Natural killer cell treated with Interleukin-12 subunit alpha and Interleukin-12 subunit beta and Interleukin-15 and Interleukin-18, amount 100 ng/mL, for 72 hours (primary cell): ENCODE measurements at places on chromosomes 16 and 17. TPM values are rescaled to one million over a fixed set of nuclear protein-coding genes. Genes with fewer than 3 reads are reported as not detected.

DNA sequence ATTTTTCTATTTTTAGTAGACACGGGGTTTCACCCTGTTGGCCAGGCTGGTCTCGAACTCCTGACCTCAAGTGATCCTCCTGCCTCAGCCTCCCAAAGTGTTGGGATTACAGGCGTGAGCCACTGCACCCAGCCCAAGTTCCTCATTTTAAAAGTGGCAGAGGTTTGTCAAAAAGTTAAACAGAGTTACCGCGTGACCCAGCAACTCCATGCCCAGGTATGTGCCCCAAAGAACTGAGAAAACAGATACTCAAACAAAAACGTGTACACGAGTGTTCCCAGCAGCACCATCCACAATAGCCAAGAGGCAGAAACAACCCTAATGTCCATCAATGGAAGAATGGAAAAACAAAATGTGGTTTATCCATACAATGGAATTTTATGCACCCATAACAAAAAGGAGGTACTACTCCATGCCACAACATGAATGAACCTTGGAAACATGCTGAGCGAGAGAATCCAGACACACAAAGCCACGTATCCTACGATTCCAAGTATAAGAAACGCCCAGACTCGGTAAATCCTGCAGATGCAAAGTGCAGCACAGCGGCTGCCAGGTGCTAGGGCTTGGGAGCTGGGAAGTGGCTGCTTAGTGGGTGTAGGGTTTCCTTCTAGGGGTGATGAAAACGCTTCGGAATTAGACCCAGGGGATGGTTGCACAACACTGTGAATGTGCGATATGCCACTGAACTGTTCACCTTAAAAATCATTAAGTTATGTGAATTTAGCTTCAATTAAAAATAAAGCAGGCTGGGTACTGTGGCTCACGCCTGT is 24.8 kb downstream of the ADCY9 start:
- no peaks in the 10 kb centered on the region for H3K27me3 ChIP-seq
- no peak for DNase-seq
- H3K4me1 ChIP-seq: peaks cover 9% of the 10 kb centered on the region
- H3K27ac ChIP-seq: no peak overlapping the region
- H3K4me3 ChIP-seq: no peak overlapping the region

- peak overlapping the region; percentile 96 for H3K27ac ChIP-seq
- H3K27me3 ChIP-seq: no peaks in the 10 kb centered on the region
- H3K36me3 ChIP-seq: peaks cover 20% of the 10 kb centered on the region
- peak overlapping the region; percentile 99 for H3K4me3 ChIP-seq
- DNase-seq: peak; percentile 75
Measured at GRCh38 chr17:46192439-46193150, 634 bp downstream of the KANSL1 start.

GRCh38 chr17:60168654-60169053 is 18.9 kb downstream of the CA4 start:
- peaks cover 4% of the 10 kb centered on the region for H3K27me3 ChIP-seq
- DNase-seq: no peak
- H3K4me3 ChIP-seq: no peak overlapping the region
- H3K4me1 ChIP-seq: peaks cover 24% of the 10 kb centered on the region
- no peak overlapping the region for H3K27ac ChIP-seq
- no peaks in the 10 kb centered on the region for H3K36me3 ChIP-seq

KRTAP4-5 gene
- not detected for total RNA-seq

KRTAP4-4 gene
- total RNA-seq: not detected

DNA sequence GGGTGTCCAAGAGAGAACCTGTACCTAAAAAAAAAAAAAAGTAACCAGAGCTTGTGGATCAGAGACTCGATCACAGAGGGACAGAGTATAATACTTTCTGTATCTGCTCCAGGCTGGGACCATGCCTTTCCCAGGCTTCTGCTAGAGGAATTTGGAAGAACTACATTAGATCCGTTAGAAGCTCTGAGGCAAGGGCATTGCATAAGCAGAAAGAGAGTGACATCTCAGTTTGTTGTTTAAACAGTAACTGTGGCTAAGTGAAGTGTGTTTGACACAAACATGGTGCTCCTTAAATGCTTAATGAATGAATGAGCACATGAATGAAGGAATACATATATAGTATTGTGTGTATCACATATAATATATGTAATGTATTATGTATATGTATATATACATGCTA is 131.2 kb downstream of the HS3ST3B1 start:
- H3K4me1 ChIP-seq: peaks cover 43% of the 10 kb centered on the region
- DNase-seq: no peak
- H3K27me3 ChIP-seq: no peaks in the 10 kb centered on the region
- no peaks in the 10 kb centered on the region for H3K36me3 ChIP-seq

- H3K4me3 ChIP-seq: no peak overlapping the region
- peaks cover 14% of the 10 kb centered on the region for H3K4me1 ChIP-seq
- H3K36me3 ChIP-seq: peaks cover 10% of the 10 kb centered on the region
- H3K27ac ChIP-seq: no peak overlapping the region
Measured at GRCh38 chr17:48539177-48539576, 5.7 kb downstream of the HOXB2 start.

STX1B gene
- 0.05 TPM for total RNA-seq

DNA sequence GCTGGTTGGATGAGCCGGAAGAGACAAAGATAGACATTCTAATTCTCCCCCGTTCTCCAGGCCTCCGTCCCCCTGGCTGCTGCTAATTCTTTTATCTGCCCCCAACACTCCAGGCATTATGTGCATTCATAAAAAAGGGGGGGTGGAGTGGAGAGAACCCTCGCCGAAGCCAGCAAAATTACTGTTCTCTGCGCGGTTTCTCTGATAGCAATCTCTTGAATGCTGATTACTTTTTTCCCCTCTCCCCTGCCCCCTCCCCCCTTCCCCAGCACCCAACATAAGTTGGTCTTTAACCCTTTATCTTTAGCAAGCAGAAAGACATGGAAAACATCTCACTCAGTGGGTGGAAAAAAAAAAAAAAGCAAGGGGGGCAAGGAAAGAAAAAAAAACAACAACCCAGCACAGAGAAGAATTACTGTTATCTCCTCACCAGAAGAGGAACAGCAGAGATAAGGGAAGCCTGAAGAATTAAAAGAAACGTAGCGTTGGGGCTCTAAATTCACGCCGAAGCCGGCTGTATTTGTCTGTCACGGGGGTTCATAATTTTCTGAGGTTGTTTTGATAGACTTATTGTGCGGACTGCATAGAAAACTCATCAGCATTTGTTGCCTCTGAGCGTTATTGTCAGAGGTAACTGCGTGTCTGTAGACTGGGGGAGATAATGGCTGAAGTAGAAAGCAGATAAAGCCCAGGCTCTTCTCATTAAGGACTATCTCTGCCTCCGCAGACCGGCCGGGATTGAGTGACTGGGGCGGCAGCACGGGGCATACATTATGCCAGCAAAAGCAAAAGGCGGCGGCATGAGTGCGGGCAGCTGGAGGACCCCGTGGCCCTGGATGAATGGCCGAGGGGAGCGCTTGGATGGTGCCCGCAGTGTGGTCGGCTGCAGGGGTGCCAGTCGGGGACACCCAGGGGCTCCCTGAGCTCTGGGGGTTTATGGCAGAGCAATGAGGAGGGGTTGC is 126.9 kb downstream of the MRM1 start:
- DNase-seq: no peak
- no peak overlapping the region for H3K4me3 ChIP-seq
- no peaks in the 10 kb centered on the region for H3K27me3 ChIP-seq
- H3K4me1 ChIP-seq: peaks cover 39% of the 10 kb centered on the region
- no peaks in the 10 kb centered on the region for H3K36me3 ChIP-seq

DNA sequence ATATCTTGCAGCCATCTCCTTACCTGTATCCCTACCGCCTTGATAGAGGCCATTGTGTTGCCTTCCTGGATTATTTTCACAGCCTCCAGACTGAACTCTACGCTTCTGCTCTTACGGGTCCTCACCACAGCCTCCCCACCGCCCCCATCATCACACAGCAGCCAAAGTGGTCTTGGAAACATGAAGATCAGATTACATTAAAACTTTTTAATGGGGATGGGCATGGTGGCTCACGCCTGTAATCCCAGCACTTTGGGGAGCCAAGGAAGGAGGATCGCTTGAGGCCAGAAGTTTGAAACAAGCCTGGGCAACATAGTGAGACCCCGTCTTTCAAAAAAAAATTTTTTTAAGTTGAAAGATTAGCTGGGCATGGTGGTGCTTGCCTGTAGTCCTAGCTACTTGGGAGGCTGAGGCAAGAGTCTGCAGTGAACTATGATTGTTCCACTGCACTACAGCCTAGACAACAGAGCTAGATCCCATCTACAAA is 150.5 kb downstream of the NPIPB5 start:
- H3K4me1 ChIP-seq: no peaks in the 10 kb centered on the region
- no peaks in the 10 kb centered on the region for H3K27me3 ChIP-seq
- no peaks in the 10 kb centered on the region for H3K36me3 ChIP-seq
- peak; percentile 34 for DNase-seq
- no peak overlapping the region for H3K4me3 ChIP-seq

FOXJ1 gene
- 0.95 TPM for total RNA-seq

DNA sequence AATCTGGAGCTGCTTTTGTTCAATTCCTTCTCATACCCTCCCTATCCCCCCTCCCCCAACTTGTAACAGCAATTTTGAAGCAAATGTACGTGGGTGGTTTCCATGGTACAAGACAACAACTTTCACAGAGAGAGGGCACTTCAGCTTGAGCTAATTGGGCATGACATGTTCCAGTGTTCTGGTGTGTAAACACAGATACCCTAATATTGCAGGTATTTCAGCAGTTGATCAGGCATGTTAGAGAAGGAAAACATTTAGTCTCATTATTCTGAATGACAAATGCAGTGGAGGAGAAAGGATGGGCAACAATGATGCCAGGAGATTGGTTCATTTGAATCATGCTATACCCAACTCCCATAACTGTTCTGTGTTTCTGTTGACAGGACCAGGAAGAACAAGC is 137.5 kb downstream of the TRIM37 start:
- H3K27ac ChIP-seq: no peak overlapping the region
- H3K36me3 ChIP-seq: no peaks in the 10 kb centered on the region
- H3K27me3 ChIP-seq: peaks cover 16% of the 10 kb centered on the region
- DNase-seq: no peak

- H3K4me1 ChIP-seq: peaks cover 11% of the 10 kb centered on the region
- H3K36me3 ChIP-seq: no peaks in the 10 kb centered on the region
- H3K27ac ChIP-seq: no peak overlapping the region
- H3K27me3 ChIP-seq: peaks cover 4% of the 10 kb centered on the region
Measured at GRCh38 chr16:386641-387156, 4.9 kb upstream of the PGAP6 start.

DNA sequence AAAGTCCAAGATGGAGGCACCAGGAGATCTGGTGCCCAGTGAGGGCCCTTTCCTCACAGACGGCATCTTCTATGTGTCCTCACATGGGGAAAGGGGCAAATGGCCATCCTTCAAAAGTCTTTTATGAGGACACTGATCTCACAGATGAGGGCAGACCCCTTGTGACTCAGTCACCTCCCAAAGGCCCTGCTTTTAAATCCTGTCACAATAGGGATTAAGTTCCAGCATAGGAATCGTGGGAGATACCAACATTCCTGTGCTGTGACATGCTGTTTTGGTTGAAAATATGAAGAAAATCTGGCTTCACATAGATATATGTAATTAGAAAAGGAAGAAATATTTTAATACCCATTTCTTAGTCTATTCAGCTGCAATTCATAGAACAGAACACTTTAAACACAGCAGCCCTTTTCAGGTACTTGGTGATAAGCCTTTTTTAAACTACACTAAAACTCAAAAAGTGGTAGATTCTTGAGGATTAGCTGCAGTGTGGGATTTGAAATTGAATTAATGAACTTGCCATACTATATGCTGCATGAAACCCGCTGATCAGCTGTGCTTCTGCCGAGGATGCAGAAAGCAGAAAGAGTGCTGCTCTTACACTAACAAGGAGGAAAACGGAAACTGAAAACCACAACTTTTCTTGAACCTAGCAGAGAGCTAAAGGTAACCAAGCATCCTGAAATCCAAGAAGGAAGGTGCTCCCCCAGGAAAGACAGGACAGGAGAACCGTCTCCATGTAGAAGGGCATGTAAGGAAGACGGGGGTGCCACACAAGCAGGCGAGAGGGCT is 32.7 kb downstream of the VPS53 start:
- H3K4me3 ChIP-seq: no peak overlapping the region
- no peak for DNase-seq
- H3K4me1 ChIP-seq: peaks cover 21% of the 10 kb centered on the region
- H3K36me3 ChIP-seq: peaks cover 17% of the 10 kb centered on the region
- H3K27me3 ChIP-seq: no peaks in the 10 kb centered on the region

DNA sequence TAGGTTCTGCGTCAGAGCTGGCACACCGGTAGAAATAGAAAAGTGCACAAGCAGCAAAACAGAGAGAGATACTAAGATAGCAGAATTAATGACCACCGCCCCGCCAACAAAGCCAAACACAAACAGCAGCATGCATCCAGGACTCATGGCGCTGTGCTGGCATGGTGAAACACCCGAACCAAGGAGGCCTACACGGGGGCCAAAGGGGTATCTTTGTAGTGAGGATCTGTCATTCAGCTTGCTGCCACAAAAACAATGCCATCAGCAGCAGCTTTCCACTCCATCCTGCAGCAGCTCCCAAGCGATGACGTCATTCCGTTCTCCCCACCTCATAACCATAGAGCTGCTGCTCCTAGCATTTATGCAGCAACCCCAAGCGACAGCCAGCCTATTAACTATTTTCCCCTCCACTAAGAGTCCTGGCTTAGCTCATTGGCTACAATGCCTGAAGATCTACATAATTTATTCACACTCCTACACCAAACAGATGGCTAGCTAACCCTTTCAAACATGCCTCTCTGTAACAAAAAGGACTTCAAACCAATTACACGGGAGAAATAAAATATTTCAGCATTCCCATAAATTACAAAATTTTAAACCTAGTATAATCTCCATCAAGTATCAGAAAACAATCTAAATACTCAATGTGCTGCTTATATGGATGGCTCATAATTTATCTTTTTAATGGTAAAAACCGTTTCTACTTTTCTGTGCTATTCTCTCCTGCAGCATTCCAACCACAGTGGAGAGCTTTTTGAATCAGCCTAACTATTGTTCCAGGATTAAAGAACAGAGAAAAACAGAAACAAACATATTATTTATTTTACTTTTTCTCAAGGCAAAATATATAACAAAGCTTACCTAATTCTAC is 73.9 kb downstream of the SPAG9 start:
- DNase-seq: no peak
- H3K4me1 ChIP-seq: peaks cover 4% of the 10 kb centered on the region
- no peak overlapping the region for H3K27ac ChIP-seq
- no peak overlapping the region for H3K4me3 ChIP-seq

LGALS9B gene
- total RNA-seq: not detected

- H3K4me3 ChIP-seq: peak overlapping the region; percentile 81
- no peaks in the 10 kb centered on the region for H3K27me3 ChIP-seq
- no peak for DNase-seq
- peaks cover 49% of the 10 kb centered on the region for H3K4me1 ChIP-seq
- no peaks in the 10 kb centered on the region for H3K36me3 ChIP-seq
Measured at GRCh38 chr16:88781140-88782077, 3.6 kb downstream of the PIEZO1 start.

- H3K36me3 ChIP-seq: peaks cover 31% of the 10 kb centered on the region
- H3K4me1 ChIP-seq: no peaks in the 10 kb centered on the region
- no peak overlapping the region for H3K4me3 ChIP-seq
Measured at GRCh38 chr16:80964351-80964750, 42.3 kb downstream of the CMC2 start.

- no peaks in the 10 kb centered on the region for H3K36me3 ChIP-seq
- no peaks in the 10 kb centered on the region for H3K27me3 ChIP-seq
- peak overlapping the region; percentile 62 for H3K27ac ChIP-seq
- no peak for DNase-seq
- peak overlapping the region; percentile 82 for H3K4me3 ChIP-seq
Measured at GRCh38 chr16:58024486-58025350, 836 bp upstream of the MMP15 start.

ATP2A1 gene
- 1.4 TPM for total RNA-seq
